ENCODE measurements at places on chromosomes 2 and 18. TPM values are rescaled to one million over a fixed set of nuclear protein-coding genes. Genes with fewer than 3 reads are reported as not detected.

Gene CTLA4
- 69.7 TPM for total RNA-seq

DNA sequence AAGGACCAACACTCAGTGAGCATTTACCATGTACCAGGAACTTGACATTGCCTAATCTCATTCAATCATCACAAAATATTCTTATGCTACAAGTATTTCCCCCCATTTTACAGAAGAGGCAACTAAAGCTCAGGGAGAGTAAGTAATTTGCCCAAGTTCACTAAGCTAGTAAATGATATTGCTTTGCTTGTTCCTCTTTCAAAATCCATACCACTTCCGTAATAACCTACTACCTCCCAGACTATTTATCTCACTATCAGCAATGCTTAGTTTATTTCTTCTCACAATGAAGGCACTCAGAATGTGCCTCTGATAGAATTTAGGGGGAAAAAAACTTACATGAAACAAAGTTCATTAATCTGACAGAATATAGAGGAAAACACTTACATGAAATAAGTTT lies 1070.9 kb upstream of the FANCL start:
- peaks cover 28% of the 10 kb centered on the region for H3K27me3 ChIP-seq
- DNase-seq: no peak
- no peaks in the 10 kb centered on the region for H3K36me3 ChIP-seq
- H3K4me1 ChIP-seq: peaks cover 8% of the 10 kb centered on the region

DNA sequence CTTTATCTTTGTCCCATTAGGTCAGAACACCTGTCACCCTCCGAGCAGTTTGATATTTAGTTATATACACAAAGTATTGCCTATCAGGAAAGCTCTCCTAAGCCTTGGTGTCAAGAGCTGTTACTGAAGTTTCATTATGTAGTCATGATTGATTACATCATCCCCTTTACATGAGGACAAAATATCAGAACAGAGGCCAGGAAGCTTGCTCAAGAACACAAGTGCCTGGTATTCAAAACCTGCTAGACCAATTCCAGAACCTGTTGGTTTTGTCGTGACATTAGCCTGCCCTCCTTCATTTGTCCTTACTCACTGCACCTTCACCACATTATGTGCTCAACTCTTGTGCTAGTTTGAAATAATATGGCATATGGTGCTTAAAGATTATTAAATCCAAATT lies 377.1 kb downstream of the CDH19 start:
- H3K36me3 ChIP-seq: no peaks in the 10 kb centered on the region
- no peak overlapping the region for H3K4me3 ChIP-seq
- H3K27ac ChIP-seq: no peak overlapping the region
- H3K27me3 ChIP-seq: no peaks in the 10 kb centered on the region

Gene TUBB8B
- not detected for total RNA-seq

- no peaks in the 10 kb centered on the region for H3K36me3 ChIP-seq
- no peaks in the 10 kb centered on the region for H3K27me3 ChIP-seq
- H3K4me3 ChIP-seq: no peak overlapping the region
These were observed 252.0 kb downstream of the DYSF start for GRCh38 chr2:71705171-71705960.

DNA sequence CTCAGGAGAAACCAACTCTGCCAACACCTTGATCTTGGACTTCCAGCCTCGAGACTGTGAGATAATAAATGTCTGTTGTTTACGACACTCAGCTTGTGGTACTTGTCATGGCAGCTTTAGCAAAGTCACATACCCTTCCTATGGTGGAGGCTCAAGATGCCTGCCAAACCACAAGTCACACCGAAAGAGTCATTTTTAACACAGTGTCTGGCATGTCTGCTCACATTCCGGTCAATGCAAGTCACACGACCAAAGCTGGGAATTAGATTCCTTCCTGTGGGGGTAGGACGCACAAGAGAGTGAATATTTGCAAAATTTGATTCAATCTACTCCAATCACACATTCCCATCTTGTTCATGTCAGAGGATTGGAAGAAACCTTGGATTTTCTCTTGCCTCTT lies 24.6 kb downstream of the KCNE4 start:
- no peak overlapping the region for H3K4me3 ChIP-seq
- no peaks in the 10 kb centered on the region for H3K4me1 ChIP-seq
- peaks cover 1% of the 10 kb centered on the region for H3K27me3 ChIP-seq
- no peaks in the 10 kb centered on the region for H3K36me3 ChIP-seq
- DNase-seq: no peak

GRCh38 chr2:101828673-101829334 lies 131.3 kb downstream of the MAP4K4 start:
- peak overlapping the region; percentile 87 for H3K27ac ChIP-seq
- H3K36me3 ChIP-seq: peaks cover 46% of the 10 kb centered on the region
- peaks cover 65% of the 10 kb centered on the region for H3K4me1 ChIP-seq
- H3K27me3 ChIP-seq: no peaks in the 10 kb centered on the region
- no peak overlapping the region for H3K4me3 ChIP-seq

DNA sequence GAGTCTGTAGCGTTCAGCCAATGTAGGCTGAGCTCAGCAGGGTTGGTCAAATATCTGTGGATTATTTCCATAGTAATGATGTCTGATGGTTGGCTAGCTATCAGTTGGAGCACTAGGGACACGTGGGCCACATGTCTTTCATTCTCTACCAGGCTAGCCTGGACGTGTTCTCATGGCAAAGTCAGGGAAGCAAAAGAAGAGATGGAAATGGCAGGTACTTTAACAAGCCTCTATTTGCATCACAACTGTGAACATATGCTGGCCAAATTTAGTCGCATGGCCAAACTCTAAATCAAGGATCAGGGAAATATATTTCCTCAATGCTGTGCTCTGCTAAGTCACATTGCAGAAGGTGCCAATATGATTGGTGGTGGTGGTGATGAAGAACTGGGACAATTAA lies 371.6 kb upstream of the CHST9 start:
- H3K36me3 ChIP-seq: no peaks in the 10 kb centered on the region
- H3K4me1 ChIP-seq: no peaks in the 10 kb centered on the region
- DNase-seq: no peak
- H3K27me3 ChIP-seq: no peaks in the 10 kb centered on the region
- no peak overlapping the region for H3K4me3 ChIP-seq

Gene CYP26B1
- total RNA-seq: not detected

All from activated naive CD4-positive, alpha-beta T cell treated with anti-CD3 and anti-CD28 coated beads for 36 hours (primary cell).